ENCODE measurements at places on chromosomes 3 and 15. TPM values are rescaled to one million over a fixed set of nuclear protein-coding genes. Genes with fewer than 3 reads are reported as not detected.

DNA sequence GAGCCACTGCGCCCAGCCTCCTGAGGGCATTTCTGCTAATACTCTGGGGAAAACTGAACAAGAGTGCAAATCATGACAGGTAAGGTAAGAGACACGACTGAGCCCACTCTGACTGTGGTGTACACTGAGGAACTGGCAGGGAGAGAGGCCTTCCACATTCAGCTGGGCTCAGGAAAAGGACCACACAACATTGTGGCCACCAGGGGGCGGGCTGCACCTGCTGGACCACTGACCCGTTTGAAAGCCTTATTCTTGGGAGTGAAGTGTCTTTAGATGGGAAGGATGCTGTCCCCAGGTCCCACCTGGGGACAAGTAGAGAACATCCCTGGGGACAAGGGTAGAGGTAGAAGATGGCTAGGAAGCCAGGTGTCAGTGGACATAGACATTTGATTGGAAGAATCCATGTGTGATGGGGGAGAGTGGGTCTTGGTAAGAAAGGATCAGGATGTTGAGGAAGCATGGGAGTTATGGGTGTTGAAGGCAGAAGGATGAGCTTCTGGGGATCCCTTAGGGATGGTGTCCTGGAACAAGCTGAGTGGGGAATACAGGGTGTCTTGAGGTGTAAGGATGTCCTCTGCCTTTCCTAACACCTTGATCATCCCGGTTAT is 6.2 kb upstream of the CTDSPL start:
- DNase-seq = peak; percentile 94

DNA sequence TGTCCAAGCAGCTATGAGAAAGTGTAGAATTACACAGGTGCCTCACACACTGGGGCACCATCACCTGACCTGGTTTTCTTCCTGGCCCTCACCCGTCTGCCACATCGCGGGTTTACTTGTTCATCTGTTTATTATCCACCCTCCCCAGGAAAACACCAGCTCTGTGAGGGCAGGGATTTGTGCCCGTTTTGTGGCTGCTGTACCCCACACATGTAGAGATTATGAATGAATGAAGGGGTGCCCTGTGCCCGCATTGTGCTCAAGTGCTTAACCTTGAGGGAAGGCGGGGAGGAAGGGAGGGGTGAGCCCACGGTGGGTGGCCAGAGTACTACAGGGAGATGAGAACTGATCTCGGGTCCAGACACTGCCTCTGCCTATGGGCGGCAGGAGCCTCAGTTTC is 108.4 kb downstream of the WNT7A start:
- DNase-seq = peak; percentile 53

DNA sequence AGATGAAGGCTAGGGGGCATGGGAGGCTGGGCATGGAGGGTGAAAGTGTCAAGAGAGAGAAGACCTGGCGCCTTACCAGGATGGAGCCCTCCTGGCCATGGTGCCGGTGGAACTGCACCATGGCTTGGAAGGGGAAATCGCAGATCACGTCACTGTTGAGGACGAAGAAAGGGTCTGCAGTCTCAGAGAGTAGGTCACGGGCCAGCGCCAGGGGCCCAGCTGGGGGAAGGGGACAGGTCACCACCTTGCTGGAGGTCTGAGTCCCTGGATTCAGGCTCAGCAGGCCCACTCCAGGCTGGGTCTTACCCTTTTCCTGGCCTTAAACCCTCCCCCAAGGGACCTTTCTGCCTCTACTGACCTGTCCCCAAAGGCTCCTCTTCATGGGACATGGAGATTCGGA is 855 bp downstream of the GMPPB start:
- DNase-seq = peak; percentile 58

GRCh38 chr15:67520321-67521028 is 456 bp upstream of the C15orf61 start:
- DNase-seq = no peak

DNA sequence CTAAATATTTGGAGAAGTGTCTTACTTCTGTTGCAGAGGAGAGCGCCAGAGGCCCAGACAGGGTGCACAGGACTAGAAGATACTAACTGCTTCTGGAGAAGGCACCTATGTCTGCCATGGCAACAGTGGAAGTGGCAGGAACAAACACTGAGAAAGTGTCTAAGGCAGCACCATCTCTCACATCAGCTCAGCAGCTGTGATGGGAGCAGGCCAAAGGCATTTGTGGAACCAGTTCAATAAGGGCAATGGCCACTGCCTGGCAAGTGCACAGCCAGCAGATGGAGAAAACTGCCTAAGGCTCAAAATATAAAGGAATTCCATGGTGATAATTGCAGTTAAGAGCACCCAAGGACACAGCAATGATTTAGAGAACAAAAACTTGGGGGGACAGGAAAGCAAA is 563.0 kb upstream of the CCDC54 start:
- DNase-seq = no peak

GRCh38 chr15:52008698-52009434 is 10.2 kb upstream of the MAPK6 start:
- DNase-seq = no peak

DNA sequence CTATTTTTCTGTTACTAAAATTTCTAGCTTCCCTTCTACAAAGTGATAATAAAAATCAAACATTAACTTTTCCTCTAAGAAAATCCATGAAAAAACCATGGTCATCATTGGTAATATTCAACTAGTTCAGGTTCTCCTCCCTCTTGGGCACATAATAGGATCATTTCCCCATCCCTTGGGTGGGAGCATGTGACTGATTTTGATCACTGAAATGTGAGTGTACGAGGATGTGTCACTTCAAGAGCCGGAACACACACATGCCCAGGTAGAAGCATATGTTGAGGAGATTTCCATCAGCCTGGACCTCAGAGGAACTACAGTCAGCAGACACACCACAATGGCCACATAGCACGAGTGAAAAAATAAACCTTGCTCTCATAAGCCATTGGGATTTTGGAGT is 36.1 kb downstream of the AP3S2 start:
- no peak for DNase-seq

GRCh38 chr15:92117261-92117731 is 263.8 kb downstream of the SLCO3A1 start:
- DNase-seq = no peak

DNA sequence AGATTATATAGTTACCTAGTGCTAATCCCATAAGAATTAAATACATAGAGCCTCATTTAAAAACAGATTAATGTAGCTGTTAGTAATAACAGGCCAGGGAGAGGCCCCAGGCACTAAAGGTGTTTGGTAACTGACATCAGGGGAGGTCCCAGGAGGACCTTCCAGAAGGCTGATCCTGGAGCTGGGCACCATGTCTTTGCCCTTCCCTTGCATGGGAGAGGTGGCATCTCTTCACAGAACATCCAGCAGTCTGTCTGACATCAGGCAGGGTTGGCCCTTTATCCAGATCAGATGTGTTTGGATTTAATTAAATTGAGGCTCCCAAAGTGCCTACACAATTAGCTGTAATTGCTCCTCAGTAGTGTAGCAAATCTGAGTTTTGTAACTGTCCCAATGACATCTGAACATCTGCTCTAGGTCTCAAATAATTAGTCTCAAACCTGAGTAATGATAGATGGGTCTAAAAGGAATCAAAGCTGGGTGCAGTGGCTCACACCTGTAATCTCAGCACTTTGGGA is 53.0 kb downstream of the RLBP1 start:
- DNase-seq = no peak

DNA sequence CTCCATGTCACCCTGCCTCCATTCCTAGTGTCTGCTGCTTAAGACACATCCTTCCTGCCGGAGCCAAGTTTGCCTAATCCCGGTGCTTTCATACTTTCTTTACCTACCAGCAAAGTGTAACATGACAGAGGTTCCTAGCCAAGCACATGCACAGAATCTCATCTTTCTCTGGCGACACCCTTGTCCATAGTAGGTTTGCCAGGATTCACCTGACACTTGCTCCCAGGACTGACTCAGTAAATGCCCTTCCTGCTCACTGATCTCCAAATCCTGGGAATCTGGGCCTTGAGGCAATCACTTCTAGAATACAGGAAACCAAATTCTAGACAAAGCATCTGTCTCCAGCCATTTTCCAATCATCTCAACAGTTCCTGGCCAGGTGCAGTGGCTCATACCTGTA is 10.2 kb upstream of the NR2E3 start:
- no peak for DNase-seq

The IL5RA gene
- total RNA-seq = 0.40 TPM

The CAMKV gene
- total RNA-seq = not detected

The BCL2A1 gene
- 1.1 TPM for total RNA-seq

The ASB14 gene
- 5.8 TPM for total RNA-seq

The CX3CR1 gene
- total RNA-seq = 1.3 TPM
